H54 (cell line): ENCODE measurements at places on chromosomes 11 and 22.

GRCh38 chr11:101916422-101916821 is at the start of gene ANGPTL5:
Gene ANGPTL5 (minus strand): TSS chr11:101916522. CDS start chr11:101907909, 8,613 bp downstream.
- DNase-seq, result no peak

GRCh38 chr11:70270877-70271648 is 573 bp downstream of the PPFIA1 start:
- DNase-seq, result no peak

- no peak for DNase-seq
Observed at GRCh38 chr11:107564877-107565218, 687 bp downstream of the ALKBH8 start.

GRCh38 chr11:17813391-17814059 is 78.9 kb downstream of the KCNC1 start:
- no peak for DNase-seq

GRCh38 chr11:75141166-75141565 is 9.7 kb upstream of the SLCO2B1 start:
- no peak for DNase-seq

DNA sequence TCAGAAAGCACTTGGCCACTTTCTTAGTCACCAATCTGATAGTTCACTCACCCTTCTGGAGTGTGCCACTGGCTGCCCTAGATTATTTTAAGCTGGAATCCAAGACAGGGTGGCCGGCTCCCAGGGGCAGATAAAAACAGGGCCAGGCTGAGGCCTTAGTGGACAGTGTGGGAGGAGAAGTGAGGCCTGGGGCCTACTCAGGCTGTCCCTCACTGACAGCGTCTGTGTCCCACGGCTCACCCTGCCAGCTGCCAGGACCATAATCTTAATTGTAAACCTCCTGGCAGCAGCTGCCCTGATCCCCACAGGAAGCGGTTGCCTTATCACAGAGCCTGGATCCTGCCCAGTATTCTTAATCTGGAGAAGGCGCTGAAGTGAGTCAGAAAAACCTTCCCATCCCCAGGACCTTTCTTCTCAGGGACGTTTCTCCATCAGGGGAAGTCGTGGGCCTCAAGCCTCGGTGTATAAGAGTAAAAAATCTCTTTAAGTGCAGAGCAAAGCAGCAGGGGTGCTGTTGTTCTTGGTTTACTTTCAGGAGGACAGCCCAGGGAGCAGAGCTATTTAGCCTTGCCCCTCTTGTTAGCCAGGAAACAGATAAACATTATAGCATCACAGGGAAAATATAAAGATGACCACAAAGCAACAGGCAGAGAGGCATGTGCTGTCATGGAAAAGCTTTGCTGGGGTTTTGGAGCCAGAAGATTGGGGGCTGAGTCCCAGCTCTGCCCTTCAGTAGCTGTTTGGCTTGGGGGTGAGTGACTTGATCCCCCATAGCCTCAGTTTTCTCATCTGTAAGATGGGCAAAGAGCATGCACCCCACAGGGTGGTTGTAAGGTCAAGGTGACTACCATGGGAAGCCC is 39.6 kb downstream of the TSPAN18 start:
- no peak for DNase-seq

GRCh38 chr22:34804604-34805003 is 261.4 kb upstream of the ISX start:
- DNase-seq, result no peak

- no peak for DNase-seq
Observed at GRCh38 chr11:68538025-68538424, 77.5 kb downstream of the PPP6R3 start.

- DNase-seq, result no peak
Observed at GRCh38 chr11:110317516-110317932, 21.1 kb upstream of the RDX start.

GRCh38 chr22:36258701-36259614 is 6.0 kb downstream of the APOL1 start:
- DNase-seq, result no peak

- DNase-seq, result no peak
Observed at GRCh38 chr22:16932577-16932976, 75.4 kb downstream of the GAB4 start.

DNA sequence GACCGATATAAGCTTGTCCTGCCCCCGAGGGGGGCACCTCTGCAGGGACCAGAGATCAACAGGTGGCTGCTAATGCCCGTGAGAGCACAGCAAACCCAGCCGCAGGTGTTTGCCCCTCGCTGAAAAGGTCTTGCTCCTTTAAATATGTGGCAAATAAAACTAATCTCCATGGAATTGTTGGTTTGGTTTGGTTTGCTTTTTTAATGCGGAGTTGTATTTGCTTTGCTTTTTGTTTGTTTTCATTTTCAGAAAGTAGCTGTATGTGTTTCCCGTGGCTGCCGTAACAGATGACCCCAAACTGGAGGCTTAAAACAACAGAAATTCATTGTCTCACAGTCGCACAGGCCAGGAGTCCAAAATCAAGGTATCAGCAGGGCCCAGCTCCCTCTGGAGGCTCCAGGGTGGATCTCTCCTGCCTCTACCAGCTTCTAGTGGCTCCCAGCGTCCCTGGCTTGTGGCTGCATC is 93.0 kb downstream of the CELSR1 start:
- no peak for DNase-seq

DNA sequence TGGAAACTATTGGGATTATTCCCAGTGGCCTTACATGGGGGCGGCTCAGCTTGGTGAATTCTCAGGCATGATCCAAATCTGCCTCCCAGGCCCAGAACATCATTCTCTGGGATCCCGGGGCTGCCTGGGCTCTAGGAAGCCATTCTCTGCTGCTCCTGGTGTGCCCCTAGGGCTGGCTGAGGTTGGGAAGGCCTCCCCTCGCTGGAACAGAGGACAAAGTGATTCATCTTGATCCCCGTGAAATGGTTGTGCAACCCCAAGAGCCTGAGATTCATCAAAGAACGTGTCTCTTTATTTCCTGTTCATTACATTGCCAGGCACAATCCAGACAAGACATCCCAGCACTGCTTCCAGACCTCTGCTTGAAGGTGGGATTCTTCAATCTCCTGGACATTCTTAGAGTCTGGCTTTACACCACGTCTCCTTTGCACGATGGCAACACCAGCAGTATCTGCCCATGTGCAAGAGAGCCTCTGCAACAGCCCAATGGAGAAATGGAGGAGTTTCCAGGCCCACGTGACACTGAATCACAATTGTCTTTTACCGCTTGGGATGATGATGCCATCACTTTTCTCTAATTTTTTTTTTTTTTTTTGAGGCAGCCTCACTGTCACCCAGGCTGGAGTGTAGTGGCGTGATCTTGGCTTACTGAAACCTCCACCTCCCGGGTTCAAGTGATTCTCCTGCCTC is 52.3 kb downstream of the TST start:
- DNase-seq, result no peak

- no peak for DNase-seq
Observed at GRCh38 chr11:76577921-76578653, 92.5 kb downstream of the LRRC32 start.

DNA sequence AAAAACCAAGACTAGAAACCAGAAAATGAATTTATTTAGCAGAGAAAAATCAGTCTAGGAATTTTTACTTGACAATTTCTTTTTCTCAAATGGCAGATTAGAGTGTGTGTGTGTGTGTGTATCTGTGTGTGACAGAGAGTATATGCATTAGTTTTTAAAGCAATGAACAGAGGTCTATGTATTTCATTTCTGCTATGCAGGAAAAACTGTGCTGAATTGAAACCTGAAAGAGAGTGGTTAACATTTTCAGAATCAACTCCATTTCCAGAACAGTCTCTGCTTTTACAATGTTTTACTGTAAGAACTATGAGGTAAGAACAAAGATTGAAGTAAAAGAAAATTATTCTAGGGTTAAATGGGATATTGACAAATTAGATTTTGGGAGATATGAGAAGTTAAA is 114.8 kb downstream of the GRM5 start:
- no peak for DNase-seq

DNA sequence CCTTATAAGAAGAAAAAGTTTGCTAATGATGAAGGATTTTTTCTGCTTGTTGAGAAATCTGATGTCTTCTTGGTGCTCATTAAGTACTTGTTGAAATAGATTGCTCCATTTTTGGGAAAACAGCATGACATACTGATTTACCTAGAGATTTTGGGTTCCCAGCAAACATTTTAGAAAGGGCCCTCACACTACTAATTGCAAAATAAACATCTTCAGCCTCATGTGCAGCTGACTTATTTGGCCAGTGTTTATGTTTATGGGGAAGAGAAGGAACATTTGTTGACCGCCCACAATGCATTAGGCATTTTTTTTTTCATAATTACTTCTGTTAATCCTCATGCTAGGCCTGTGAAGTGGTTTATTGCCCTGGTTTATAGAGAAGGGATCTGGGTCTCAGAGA is 40.1 kb downstream of the LDLRAD3 start:
- no peak for DNase-seq

DNA sequence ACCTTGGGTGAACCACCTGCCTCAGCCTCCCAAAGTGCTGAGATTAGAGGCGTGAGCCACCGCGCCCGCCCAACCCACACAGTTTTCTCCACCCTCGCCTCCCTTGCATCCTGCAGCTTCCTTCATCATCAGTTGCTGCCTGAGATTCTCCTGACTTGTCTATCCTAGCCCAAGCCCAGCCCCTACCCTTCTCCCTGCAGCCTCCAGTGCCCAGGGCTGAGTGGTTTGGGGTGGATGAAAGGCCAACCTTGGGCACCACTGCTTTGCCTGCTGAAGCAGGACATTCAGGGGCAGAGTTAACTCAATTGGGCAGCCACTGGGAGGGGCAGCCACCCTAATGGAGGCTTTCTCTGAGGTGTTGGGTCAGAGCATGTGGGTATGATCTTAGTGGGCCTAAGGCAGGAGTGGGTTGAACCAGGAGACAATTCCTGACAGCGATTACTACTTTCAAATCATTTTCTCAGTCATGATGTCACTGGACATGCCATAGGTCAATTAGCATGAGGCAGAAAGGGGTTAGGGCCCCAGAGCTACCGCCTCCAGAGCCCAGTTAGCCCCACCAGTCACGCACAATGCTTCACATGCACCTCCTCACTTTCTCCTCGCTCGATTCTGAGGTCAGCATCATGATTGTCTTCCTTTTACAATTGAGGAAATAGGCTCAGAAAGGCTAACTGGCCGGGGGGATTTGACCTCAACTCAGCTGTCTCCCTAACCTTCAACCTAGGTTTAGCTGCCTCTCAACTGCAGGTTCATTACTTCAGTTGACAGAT is 1.0 kb upstream of the FKBP2 start:
- no peak for DNase-seq

- DNase-seq, result no peak
Observed at GRCh38 chr11:3666023-3666530, 5.1 kb downstream of the CHRNA10 start.

DNA sequence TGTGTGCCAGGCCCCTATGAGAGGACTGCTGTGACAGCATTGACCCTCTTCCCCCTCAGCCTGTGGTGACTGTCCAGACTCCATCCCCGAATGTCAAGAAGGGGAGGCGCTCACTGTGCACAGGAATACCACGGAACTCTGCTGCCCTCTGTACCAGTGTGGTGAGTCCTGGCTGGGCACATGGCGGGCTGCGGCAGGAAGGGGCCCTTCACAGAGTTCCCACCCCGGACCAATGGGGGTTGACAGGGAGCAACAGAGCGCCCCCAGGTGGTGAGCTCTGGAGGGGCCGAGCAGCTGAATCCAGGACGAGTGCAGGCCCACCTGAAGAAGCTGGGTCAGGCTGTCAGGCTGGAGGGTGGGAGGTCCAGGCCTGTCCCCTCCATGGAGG is 83.8 kb upstream of the MYOD1 start:
- no peak for DNase-seq

DNA sequence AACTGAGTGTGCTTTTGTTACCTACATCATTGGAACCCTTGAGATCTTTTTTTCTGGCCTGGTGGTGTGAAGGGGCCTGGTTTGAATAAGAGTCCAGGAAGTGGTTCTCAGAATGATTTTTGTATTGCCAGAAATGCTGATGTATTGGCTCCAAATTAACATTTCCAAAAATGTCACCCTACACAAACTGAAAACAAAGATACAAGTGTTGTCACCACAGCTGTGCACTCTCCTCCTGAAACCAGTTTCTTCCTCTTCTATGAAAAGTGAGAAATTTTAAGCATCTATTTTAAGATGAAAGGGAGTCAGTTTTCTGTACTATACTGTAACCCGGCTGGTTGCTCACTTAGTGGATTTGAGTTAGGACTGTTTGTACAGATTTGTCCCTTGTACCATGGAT is 218.8 kb downstream of the PGR start:
- no peak for DNase-seq

- no peak for DNase-seq
Observed at GRCh38 chr11:61921446-61921845, 4.1 kb upstream of the RAB3IL1 start.

DNA sequence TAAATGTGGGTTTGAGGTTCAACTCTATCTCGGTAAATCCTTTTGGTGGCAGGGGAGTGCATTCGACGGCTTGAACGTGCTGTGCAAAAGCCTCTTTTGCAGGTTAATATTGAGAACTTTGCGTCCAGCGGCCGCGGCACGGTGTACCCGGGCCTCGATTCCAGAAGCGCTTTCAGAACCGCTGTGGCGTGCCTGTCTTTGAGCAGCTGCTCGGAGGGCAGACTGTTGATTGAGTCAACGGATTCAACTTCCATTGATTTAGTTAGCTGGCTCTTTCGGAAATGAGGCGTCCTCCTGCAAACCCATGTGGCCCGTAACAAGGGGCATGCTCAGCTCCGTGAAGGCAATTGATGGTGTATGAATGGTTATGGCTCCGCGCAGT is 1247.8 kb downstream of the BRD1 start:
- no peak for DNase-seq

DNA sequence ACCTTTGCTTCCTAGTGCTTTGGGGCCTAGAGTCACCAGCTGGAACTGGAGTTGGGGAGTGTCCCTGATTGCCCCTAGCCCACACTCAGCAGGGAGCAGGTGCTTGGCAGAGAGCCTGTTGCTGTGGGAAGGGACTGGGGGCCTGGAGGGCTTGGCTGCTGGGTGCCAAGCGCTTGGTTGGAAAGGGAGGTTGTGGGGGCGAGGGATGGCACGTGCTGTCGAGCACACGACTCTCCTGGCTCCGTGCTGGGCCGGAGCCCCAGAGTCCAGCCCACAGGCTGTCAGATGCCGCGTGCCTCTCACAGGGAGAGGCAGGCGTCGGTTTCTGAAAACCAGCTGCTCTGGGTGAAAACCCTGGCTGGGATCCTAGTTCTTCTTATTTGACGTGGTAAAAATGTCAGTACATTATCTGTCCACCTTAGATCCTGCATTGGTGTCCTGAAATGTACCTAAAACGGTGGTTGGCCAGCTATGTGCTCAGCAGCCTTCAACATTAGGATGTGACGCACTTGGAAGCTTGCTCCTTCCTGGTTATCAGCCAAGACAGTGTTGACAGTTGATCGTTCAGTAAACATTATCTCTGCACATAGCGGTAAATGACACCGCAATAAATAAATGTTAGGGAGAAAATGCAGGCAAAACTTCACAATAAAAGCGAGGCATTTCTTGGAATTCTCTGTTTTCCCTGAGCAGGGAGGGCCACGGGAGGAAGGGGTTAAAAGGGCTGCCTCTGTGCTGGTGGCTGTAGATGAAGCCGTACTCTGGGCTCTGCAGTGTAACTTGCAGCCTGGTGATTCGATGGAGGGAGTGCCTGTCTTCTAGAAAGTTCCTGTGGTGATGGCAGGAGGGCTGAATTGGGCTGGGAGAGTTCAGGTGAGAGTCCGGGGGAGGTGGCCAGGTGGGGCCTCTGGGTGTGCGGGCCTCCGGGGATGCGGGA is 29.2 kb downstream of the GRAMD4 start:
- no peak for DNase-seq
